A673 (cell line): ENCODE measurements at places on chromosomes 3 and 15.
A peak's percentile ranks its signal among the peaks of the same experiment; 100 is the strongest.

DNA sequence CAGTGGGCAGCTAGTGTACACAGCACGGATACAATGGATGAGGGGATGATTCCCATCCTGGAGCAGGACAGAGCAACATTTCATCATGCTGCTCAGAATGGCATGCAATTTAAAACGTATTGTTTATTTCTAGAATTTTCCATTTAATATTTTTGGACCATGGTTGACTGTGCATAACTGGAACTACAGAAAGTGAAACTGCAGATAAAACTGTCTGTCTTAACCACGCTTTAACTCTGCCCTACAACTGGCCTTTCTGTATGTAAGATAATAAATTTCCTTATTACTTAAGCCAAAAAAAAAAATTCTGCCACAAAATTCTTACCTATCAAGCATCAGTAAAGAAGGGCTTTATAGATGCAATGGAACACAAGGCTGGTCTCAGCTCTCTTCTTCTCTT, 33.4 kb downstream of the AP3S2 start:
- H3K27ac ChIP-seq = no peak overlapping the region
- no peaks in the 10 kb centered on the region for H3K27me3 ChIP-seq
- DNase-seq = no peak
- H3K4me3 ChIP-seq = no peak overlapping the region

DNA sequence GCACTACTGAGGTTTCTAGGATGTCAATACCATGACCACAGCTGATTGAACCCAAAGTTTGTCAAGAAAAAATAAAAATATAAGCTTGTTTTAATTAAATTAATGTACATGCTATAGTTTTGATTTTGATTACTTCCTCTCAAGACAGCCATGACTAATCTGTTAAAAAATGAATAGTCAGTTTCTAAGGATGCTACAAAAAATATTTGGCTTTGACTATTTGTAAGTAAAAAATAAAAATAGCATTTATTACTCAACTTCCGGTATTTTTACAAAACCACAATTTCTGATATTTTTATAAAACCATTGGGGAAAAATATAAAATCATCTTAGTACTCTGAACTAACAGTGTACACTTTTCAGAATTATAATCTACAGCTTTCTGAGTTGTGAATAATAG, 12.1 kb upstream of the TEX9 start:
- no peak for DNase-seq
- no peaks in the 10 kb centered on the region for H3K27me3 ChIP-seq
- H3K36me3 ChIP-seq = no peaks in the 10 kb centered on the region
- H3K4me1 ChIP-seq = no peaks in the 10 kb centered on the region
- no peak overlapping the region for H3K27ac ChIP-seq

- H3K4me3 ChIP-seq = no peak overlapping the region
- no peaks in the 10 kb centered on the region for H3K4me1 ChIP-seq
- H3K27ac ChIP-seq = no peak overlapping the region
- H3K36me3 ChIP-seq = no peaks in the 10 kb centered on the region
These were observed 11.2 kb upstream of the KBTBD12 start for GRCh38 chr3:127903611-127904375.

GRCh38 chr3:69097407-69098086, 12.8 kb downstream of the ARL6IP5 start:
- no peak for DNase-seq
- no peaks in the 10 kb centered on the region for H3K36me3 ChIP-seq
- no peak overlapping the region for H3K4me3 ChIP-seq
- peaks cover 7% of the 10 kb centered on the region for H3K4me1 ChIP-seq
- no peak overlapping the region for H3K27ac ChIP-seq

DNA sequence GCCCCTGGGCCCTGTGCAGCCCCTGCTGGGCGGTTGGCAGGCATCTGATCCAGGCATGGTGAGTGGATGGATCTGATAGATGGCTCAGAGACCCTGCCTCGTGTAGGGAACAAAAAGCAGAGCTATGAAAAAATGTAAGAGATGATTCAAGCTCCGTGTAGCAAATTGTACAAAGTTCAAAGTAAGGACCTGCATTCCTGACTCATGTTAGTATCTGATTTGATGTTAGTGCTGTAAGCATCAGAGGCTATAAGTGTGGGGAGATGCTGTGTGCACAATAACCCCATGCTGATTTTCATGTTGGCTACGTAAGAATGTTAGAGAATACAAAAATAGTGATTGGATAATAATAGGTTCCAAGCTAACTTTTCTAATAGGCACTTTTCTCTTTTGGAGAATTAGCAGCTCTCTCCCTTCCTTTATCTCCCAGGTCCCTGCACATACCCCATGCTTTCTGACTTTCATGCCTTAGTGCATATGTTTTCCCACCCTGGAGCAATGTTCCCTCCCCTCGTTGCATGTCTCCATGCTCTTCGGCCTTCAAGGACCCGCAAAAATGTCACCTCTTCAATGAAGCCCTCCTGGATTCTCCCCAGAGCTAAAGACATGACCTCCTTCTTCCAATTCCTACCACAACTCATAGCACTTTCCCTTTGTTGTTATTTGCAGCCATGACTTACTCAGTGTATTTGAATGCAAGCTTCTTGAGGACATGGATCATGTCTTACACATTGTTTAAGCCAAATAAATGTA, 1.6 kb downstream of the CCR9 start:
- H3K4me3 ChIP-seq = no peak overlapping the region
- H3K4me1 ChIP-seq = no peaks in the 10 kb centered on the region
- no peak overlapping the region for H3K27ac ChIP-seq
- DNase-seq = no peak
- no peaks in the 10 kb centered on the region for H3K27me3 ChIP-seq

GRCh38 chr3:129608087-129608935, 1.8 kb upstream of the PLXND1 start:
- no peak overlapping the region for H3K4me3 ChIP-seq
- H3K27ac ChIP-seq = no peak overlapping the region
- DNase-seq = peak; percentile 84
- H3K27me3 ChIP-seq = no peaks in the 10 kb centered on the region
- no peaks in the 10 kb centered on the region for H3K36me3 ChIP-seq
- peaks cover 19% of the 10 kb centered on the region for H3K4me1 ChIP-seq

DNA sequence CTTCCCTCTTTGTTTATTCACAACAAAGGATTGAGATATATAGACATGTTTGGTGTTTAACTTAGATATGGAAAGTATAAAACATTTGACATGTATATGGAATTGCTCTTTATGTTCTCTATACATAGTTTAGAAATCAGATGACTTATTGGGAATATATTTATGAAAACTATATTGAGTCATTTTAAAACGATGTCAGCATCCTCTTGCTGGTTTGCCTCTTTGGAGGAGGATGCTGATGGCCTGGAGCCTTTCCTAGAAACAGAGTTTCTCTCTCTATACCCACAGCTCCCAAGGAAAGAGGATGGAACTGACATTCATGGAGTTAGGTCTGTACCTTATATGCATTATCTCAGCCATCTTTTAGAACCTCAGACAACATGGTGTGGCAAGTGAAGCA, 40.3 kb downstream of the ZBTB38 start:
- peaks cover 9% of the 10 kb centered on the region for H3K36me3 ChIP-seq
- peaks cover 38% of the 10 kb centered on the region for H3K4me1 ChIP-seq
- no peak overlapping the region for H3K27ac ChIP-seq
- H3K4me3 ChIP-seq = no peak overlapping the region
- H3K27me3 ChIP-seq = no peaks in the 10 kb centered on the region

DNA sequence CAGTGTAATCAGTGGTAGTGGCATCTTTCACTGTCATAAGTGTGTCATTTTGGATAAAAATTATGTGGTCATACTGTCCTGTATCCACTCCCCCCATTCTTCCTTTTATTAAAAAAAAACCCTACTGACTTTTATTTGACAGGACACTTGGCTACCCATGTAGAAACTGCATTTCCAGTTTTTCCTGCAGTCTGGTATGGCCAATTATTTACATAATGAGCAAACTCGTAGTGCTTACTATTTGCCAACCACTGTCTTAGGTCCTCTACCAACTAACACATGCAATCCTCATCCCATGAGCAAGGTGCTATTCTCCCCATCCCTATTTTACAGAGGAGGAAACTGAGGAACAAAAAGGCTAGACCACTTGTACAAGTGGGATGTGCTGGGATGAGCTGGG, 129.1 kb downstream of the MECOM start:
- no peak overlapping the region for H3K4me3 ChIP-seq
- H3K4me1 ChIP-seq = no peaks in the 10 kb centered on the region
- H3K36me3 ChIP-seq = no peaks in the 10 kb centered on the region
- peaks cover 51% of the 10 kb centered on the region for H3K27me3 ChIP-seq
